Thyroid gland (tissue), 4 donors: ENCODE measurements at places on chromosomes 1 and 21. TPM values are rescaled to one million over a fixed set of nuclear protein-coding genes. Genes with fewer than 3 reads are reported as not detected.
A peak's percentile ranks its signal among the peaks of the same experiment; 100 is the strongest.

DNA sequence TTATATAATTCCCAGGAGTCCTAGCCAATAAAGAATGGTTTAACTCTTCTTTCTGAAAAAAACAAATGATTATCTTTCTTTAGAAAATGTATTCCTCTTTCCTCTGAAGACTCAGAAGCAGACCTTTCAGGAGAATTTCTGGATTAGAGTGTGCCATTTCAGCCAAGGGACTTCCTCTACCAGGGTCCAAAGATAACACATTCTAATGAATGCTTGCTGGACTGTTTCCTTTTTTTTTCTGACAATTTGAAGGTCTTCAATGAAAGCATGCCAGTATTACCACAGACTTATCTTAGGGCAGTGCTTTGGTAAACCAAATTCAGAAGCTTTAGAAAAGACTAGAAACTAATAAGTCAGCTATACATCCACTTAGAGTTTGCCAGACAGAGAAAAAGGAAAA lies 80.5 kb downstream of the RERE start:
- no peak for DNase-seq

- no peak for DNase-seq
Observed at GRCh38 chr1:203754455-203754864, 10.5 kb upstream of the LAX1 start.

The HCN3 gene
- total RNA-seq: 1.5 TPM

DNA sequence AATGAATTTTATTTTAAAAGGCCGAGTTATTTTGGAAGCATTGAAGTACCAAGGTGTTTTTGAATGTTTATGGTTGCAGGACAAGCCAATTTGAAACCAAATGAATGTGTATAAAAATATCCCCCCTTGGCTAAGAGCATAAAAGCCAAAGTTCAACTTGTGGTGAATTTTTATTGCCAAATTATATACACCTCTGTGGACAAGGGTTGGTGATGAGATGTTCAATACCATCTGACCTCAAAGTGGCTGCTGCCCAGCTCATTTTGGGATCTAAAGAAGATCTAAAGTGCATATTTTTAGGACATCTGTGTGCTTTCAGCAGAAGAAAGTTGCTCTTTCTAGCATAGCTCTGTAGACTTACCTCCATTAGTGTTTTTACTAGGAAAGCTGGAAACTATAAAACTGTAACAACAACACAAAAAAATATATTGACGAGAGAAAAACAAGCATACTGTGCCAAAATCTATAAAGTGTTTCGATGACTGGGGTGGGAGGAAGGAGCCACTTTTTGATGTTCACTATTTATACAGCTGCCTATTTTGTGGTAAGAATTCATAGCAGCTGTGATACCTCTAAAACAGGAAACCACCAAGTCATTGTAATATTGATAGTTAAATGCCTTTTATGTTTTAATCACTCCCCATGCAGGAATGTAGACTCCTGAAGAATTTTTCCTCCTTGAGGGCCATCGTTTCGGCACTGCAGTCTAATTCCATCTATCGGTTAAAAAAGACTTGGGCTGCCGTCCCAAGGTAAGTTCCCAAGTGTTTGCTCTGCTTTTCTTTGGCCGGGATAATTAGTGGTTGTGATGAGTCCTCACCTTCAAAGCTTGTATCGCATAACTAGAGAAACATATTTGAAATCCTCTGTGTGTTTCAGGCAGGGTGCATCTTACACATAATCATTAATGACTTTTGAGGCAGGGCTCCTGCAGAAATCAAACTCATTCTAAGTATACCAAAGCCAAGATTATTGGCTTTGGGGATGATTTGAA lies 83.2 kb downstream of the RGL1 start:
- DNase-seq: no peak

The OR2G6 gene
- total RNA-seq: not detected

GRCh38 chr1:12495725-12496124 lies 122.3 kb downstream of the DHRS3 start:
- no peak for DNase-seq

DNA sequence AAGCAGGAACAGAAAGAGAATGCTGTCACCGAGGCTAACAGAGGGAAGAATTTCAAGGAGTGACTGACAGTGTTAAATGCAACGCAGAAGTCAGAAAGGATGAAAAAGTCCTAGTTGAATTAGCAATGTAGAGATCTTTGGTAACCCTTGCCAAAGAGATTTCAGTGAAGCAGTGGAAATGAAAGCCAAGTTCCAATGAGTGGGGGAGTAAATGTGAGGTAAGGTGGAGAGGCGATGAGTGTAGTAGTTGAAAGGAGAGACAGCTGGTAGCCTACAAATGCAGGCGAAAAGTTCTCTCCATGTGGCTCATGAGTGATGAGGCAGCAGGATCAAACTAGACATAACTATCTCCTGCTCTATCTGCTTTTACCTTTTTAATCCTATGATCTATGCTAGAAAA lies 74.6 kb upstream of the IPO9 start:
- DNase-seq: peak; percentile 25

The KRTAP12-2 gene
- not detected for total RNA-seq

The UBIAD1 gene
- 15.4 TPM for total RNA-seq

GRCh38 chr1:245142171-245142798 lies 12.5 kb upstream of the KIF26B start:
- DNase-seq: no peak

GRCh38 chr1:156711011-156711817 lies 5.8 kb upstream of the CRABP2 start:
- no peak for DNase-seq

DNA sequence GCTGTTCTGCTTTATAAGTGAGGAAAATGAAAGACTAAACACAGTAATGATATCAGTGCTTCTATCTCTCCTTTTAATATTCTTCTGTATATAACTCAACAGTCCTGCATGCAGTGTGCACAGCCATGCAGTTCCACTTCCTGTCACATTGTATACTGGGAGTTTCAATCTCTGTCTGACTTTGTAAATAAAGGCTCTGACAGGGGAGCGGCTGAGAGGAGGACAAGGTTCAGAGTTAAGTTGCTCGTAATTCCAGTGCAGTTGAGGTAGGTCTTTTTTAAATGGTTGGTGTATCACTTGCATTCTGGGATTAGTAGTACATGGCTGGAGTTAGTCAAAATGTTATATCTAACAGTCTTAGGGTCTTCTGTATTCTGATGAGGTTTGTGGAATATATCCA lies 264.5 kb downstream of the OLFM3 start:
- no peak for DNase-seq

GRCh38 chr1:191592039-191592438 lies 566.2 kb upstream of the RGS18 start:
- no peak for DNase-seq

The CDK11A gene
- 36.1 TPM for total RNA-seq

DNA sequence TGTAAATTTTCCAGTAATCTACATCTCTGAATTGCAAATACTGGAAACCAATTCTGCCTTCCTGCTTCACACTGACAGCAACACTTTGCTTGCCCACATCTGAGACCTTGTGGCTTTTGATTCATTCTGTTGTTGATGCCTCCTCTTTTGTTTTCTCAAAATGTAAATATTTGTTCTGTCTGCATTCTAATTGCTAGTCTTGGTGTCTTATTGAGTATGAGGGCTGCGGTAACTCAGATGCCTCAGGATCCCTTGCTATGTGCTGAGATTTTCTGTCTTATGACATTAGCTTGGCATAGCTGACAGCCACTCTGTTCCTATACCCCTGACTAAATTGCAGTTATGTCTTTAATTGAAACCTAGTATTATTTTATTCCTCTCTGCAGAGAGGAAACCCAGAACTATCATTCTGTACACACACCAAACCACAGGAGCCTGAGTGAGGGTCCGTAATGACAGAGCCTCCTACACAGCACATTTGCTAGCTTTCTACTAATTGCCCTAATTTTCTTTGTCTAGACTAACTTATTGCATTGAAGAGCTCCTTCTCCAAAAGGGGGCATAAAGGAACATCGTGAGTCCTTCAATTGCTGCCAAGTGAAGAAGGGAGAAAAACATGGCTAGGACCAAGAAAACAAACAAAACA lies 72.1 kb downstream of the GREM2 start:
- no peak for DNase-seq

- DNase-seq: peak; percentile 60
Observed at GRCh38 chr1:150168960-150169601, 19.4 kb downstream of the PLEKHO1 start.

The INSRR gene
- total RNA-seq: not detected

DNA sequence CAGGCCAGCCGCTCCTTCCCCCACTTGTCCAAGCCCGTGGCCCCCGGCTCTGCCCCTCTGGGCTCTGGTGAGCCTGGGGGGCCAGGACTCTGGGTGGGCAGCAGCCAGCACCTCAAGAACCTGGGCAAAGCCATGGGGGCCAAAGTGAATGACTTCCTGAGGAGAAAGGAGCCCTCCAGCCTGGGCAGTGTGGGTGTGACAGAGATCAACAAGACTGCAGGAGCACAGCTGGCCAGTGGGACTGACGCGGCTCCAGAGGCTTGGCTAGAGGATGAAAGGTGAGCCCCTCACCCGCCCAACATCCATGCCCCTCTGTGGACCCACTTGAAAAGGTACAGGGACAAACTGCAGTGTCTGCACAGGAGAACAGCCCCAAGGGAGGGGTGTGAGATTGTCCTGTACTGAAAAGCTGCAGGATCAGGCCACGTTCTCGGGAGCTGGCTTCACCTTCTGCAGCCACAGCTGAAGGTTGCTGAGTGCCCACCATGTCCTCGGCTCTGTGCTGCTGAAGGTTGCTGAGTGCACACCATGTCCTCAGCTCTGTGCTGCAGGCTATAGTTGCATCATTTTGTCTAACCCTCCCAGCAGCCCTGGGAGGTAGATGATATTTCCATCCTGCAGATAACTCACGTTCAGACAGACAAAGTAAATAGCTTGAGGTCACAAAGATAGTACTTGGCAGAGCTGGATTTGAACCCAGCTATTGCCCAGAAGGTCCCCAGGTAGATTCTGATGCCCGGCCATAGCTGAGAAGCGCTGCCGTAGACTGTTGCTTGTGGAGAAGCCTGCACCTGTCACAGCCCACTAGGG lies 618 bp downstream of the C1orf226 start:
- no peak for DNase-seq

DNA sequence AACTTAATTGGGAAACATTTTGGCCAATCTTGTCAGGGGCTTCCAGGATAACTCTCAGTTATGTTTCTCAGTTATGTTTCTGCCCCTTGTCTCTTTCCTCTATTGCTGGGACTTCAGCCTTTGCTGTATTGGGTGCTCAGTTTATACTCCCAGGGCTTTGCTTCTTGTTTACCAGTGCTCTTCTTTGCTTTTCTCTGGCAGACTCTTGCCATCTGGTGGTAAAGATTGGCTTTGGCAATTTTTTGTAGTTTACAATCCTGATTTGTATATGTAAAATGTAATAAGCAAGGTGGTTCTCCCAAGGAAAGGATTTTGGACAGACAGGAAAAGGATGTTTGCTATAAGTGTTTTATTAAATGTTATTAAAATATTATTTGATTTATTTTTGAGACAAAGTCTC lies 37.9 kb downstream of the FABP3 start:
- no peak for DNase-seq

GRCh38 chr1:161179698-161180097 lies 2.4 kb upstream of the B4GALT3 start:
- no peak for DNase-seq

The PKP1 gene
- 0.11 TPM for total RNA-seq

- DNase-seq: no peak
Observed at GRCh38 chr1:155569988-155570592, 7.5 kb upstream of the ASH1L start.

GRCh38 chr21:29175408-29176134 lies 45.1 kb downstream of the MAP3K7CL start:
- no peak for DNase-seq

- no peak for DNase-seq
Observed at GRCh38 chr1:12552111-12552888, 65.7 kb downstream of the DHRS3 start.

DNA sequence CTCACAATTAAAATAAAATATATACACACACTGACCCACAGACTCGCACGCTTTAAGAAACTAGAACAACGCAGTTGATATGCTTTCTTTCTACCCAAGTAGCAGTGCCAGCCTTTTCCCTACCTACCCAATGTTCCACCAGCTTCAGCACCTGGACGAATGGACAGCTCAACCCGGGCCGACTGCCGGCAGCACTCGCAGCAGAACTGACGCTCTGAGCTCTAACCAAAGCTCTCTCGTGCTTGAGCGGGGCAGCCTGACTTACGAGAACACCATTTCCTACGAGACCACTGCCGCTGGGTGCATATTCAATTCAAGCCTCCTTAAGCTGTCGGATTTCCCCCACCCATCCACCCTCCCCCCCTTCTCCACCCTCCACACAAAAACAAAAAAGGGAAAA lies 127.4 kb upstream of the DPYD start:
- DNase-seq: peak; percentile 65

DNA sequence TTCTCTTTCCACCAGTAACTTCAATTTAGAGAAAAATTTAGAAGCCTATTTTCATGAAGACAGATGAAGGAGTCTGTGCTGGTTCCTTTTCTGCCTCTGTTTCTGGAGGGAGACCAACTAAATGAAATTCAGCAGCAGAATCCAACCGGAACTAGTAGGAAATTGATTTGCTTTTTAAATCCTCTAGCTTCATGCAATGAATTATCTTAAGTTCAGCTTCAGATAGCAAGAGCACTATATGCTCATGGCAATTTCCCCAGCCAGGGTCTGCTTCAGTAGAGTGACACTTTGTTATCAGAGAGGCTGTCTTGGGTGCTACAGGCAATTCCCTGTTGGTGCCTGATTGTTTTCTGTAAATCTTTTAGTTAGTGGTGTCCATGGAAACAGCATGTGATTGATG lies 189.7 kb downstream of the SLC35F3 start:
- no peak for DNase-seq

The NFASC gene
- 3.6 TPM for total RNA-seq

- DNase-seq: no peak
Observed at GRCh38 chr1:218374401-218375353, 29.5 kb downstream of the TGFB2 start.

DNA sequence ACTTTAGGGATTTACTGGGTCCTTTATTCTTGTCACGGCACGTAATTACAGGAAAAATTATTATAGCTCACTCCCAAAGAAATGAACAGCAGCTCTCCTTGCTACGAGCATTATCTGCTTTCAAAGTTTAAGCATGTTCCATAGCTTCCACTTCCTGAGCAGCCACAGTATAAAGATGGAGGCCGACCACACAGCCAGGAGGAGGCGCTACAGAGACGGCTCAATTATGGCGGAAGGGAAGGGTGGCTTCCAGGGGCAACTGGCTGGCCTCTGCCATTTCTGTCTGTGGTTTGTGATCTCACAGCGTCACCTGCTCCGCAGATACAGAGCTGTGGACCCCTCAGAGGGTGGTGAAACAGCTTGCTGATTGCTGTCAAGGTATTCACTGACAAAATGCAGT lies 212.3 kb upstream of the GREM2 start:
- DNase-seq: no peak

DNA sequence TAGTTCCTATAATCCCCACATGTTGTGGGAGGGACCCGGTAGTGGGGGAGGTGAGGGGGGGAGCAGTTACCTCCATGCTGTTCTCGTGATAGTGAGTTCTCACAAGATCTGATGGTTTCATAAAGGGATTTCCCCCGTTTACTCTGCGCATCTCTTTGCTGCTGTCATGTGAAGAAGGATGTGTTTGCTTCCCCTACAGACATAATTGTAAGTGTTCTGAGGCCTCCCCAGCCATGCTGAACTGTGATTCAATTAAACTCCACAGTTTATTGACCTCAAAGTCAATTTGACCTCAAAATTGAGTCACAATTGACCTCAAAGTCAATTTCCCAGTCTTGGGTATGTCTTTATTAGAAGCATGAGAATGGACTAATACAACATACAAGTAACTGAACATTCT lies 19.7 kb downstream of the DPH5 start:
- DNase-seq: no peak

GRCh38 chr1:221098471-221099405 lies 219.5 kb downstream of the HLX start:
- DNase-seq: peak; percentile 37
